ENCODE measurements at places on chromosomes 11 and 22. TPM values are rescaled to one million over a fixed set of nuclear protein-coding genes. Genes with fewer than 3 reads are reported as not detected.

The TSSK2 gene
- polyA plus RNA-seq = not detected

- no peak for DNase-seq
- no peaks in the 10 kb centered on the region for H3K4me1 ChIP-seq
- no peak overlapping the region for H3K27ac ChIP-seq
- no peaks in the 10 kb centered on the region for H3K36me3 ChIP-seq
- no peaks in the 10 kb centered on the region for H3K27me3 ChIP-seq
Observed at GRCh38 chr11:127109796-127110480, 109.4 kb upstream of the KIRREL3 start.

DNA sequence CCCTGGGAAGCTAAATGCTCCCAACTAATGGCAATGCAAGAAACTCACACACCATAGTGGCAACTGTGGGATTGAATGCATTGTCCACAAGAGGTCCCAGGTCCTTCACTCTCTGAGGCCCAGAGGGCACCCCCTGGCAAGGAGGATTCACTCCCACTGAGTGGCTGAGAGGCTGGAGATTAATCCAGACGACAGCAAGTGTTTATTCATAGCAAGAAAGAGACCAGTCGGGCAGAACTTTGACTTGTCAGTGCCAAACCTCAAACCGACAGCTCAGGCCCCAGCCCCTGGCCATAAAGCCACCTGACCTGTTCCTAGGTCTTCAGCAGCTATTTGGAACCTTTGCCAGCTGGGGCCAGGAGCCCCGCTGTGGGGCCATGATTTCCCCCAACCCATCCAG, 54.5 kb upstream of the MPEG1 start:
- H3K4me1 ChIP-seq = peaks cover 18% of the 10 kb centered on the region
- no peaks in the 10 kb centered on the region for H3K27me3 ChIP-seq
- no peaks in the 10 kb centered on the region for H3K36me3 ChIP-seq
- H3K4me3 ChIP-seq = no peak overlapping the region
- no peak for DNase-seq
- no peak overlapping the region for H3K27ac ChIP-seq

DNA sequence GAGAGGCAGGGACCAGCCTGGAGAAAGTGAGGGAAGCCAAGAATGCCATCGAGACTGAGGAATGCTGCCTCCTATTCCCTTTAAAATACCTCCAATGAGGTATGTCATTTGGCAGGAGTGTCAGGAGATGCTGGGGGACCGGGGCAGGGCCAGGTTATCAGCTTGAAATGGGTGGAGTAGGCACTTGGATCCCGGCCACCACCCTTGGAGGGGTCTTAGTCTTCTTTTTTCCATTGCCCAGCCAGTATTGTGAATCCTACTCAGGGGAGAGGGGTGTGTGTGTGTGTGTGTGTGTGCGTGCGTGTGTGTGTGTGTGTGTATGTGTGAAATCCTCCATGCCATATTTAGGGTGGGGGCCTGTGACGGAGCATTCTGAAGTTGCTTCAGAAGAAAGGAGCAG, 116.2 kb downstream of the ZBTB16 start:
- H3K27me3 ChIP-seq = peaks cover 93% of the 10 kb centered on the region
- no peak overlapping the region for H3K4me3 ChIP-seq
- DNase-seq = no peak

DNA sequence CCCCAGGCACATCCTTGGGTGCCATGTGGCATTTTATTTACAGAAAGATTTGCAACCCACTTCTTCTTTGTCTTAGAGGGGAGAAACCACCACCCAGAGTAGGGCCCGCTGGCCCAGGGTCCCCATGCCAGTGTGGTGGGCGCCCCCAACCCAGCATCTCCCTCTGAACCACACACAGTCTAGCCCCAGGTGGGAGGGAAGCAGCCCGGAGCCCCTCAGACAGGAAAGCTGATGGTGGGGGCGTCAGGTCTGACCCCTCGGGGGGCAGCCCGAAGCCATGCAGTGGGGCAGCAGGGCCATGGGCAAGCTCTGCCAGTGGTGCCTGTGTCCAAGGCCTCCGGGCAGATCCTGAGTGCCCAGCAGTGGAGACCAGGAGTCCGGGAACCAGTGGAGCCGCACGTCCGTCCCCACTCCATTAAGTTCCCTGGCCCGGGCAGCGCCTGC, 11.7 kb downstream of the TRPM5 start:
- H3K36me3 ChIP-seq = no peaks in the 10 kb centered on the region
- H3K4me1 ChIP-seq = no peaks in the 10 kb centered on the region
- no peak overlapping the region for H3K27ac ChIP-seq

The OR52I1 gene
- polyA plus RNA-seq = not detected

DNA sequence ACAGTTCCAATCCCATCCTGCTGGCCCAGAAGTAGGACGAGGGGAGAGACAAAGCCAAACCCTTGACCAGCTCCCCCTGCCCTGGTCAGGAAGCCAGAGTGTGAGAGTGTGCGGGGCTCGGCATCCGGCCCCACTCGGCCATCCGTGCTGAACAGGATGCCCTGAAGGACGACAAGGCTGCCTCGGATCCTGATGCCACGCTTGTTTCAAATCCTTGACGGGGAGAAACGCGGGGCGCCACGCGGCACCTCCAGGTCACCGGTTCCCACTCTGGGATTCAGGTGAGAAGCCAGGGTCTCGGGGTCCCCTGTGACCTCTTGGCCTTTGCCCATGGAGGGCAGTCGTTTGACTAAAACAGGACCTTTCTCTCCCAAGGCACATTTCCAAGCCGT, 167.8 kb downstream of the BRD1 start:
- DNase-seq = no peak
- H3K36me3 ChIP-seq = no peaks in the 10 kb centered on the region
- H3K27ac ChIP-seq = no peak overlapping the region

The IGSF9B gene
- 0.36 TPM for polyA plus RNA-seq

The MOGAT2 gene
- polyA plus RNA-seq = not detected

DNA sequence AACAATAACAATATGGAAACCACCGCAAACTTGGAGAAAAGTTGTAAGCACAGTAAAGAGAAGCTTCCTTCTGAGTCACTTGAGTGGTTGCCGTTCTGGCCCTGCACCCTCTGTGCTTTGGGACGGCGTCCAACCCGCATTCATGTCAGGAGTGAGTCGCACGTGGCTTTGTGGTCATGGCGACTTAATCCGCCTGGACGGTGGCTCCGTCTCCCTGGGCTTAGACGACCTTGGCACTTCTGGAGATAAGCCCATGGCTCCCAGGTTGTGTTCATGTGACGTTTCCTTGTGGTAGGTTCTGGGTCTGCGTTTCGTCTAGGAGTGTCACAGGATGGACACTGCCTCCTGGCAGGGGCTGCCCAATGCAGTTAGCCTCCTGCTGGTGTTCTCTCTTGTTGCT, 40.5 kb downstream of the TPCN2 start:
- no peaks in the 10 kb centered on the region for H3K27me3 ChIP-seq
- H3K27ac ChIP-seq = no peak overlapping the region
- H3K36me3 ChIP-seq = peaks cover 7% of the 10 kb centered on the region
- peaks cover 5% of the 10 kb centered on the region for H3K4me1 ChIP-seq

DNA sequence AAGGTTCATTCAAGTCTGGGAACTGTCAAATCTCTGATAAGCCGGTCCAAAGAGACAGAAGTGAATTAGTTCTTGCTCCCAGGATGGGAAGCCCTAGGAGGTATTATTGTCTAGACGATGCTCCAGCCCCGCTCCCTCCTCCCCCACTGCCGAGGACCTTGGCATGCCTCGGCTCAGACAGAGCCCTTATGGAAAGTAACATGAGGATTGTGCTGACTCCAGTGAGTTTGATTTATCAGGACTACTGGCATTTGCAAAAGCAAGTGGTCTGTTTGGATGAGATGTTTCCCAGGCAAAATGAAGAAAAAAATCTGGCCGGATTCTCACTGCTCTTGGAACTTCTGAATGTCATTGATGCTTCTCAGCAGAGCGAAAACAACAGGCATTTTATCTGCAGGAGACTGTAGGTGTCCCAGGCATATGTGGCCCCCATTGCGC, 341.0 kb downstream of the ETS1 start:
- peaks cover 8% of the 10 kb centered on the region for H3K4me1 ChIP-seq
- H3K36me3 ChIP-seq = no peaks in the 10 kb centered on the region
- no peak for DNase-seq

DNA sequence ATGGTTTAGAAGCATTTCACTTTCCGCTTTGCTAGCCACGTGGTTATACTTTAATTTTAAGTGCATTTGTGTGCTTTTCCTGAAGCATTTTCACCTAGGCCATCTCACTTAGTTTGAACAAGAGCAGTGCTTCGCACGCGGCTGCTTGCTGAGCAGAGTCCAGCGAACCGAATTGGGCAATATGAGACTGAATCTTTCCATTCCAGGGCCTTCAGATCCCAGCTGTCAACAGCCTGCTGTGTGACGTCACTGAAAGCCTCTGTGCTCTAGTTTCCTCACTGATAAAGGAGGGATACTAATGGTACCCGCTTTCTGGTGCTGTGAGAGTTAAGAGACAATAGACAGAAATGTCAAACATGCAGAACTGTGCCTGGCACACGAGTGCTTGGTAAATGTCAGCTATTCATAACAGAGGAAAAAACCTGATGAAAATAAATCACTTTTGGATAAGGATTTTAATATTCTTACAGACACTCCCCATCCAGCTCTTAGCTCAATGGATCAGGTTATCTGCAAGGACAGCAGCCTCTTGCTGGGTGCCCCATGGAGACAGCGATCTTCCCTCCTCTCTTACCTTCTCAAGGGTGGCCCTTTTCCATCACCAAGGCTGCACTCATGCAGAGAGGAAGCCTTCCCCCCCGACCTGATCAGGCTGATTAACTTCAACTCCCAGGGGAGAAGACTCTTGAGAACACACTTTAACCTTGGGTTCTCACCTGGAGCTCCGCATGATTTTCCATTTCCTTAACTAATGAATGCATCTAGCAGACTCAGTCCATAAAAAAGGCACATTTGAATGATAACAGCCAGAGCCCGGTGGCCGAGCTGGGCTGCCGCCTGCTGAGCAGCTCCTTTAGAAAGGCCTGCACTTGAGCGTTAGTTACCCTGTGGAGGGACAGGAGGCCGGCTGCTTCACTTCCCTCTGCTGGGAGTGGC, 3.5 kb upstream of the GLB1L3 start:
- H3K27me3 ChIP-seq = no peaks in the 10 kb centered on the region
- peaks cover 1% of the 10 kb centered on the region for H3K36me3 ChIP-seq
- H3K27ac ChIP-seq = no peak overlapping the region
- no peak for DNase-seq
- H3K4me1 ChIP-seq = peaks cover 18% of the 10 kb centered on the region
- H3K4me3 ChIP-seq = no peak overlapping the region

The VPS37C gene
- 8.0 TPM for polyA plus RNA-seq

DNA sequence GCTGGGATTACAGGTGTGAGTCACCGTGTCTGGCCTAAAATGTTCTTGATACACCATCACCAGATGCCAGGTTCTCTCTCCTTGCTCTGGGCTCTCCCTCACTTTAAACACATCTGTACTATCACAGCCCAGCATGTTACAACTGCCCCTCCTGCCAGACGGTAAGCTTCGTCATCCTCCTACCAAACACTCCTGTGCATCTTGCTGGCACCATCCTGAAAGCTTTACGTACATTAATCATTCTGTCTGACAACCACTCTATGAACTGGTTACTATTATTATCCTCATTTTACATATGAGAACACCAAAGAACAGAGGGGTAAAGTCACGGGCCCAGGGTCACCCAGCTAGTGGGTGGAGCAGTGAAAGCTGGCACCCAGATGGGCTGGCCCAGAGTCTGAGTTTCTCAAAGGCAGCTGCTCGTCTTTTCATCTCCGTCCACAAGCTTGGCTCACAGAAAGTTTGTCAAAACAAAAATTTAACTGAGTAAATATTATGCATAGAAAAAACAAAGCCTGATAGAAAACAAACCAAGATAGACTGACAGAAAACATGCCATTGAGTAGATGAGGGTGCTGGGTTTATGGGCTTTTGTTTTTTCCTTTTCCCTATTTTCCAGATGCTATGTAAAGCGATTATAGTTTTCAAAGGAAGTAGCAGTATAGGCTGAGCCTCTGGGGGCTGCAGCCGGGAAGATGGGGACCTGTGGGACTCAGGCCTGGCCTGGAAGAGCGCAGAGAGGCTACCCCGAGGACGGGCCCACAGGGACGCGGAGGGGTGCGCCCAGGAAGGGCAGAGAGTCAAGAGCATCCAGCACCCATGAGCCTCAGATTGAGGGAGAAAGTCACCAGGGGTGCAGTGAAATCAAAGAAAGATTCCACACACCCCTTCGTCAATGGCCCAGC, 9.5 kb downstream of the PLA2G6 start:
- peak overlapping the region; percentile 86 for H3K27ac ChIP-seq
- no peak overlapping the region for H3K4me3 ChIP-seq
- no peaks in the 10 kb centered on the region for H3K27me3 ChIP-seq
- peaks cover 25% of the 10 kb centered on the region for H3K4me1 ChIP-seq
- DNase-seq = peak; percentile 90

DNA sequence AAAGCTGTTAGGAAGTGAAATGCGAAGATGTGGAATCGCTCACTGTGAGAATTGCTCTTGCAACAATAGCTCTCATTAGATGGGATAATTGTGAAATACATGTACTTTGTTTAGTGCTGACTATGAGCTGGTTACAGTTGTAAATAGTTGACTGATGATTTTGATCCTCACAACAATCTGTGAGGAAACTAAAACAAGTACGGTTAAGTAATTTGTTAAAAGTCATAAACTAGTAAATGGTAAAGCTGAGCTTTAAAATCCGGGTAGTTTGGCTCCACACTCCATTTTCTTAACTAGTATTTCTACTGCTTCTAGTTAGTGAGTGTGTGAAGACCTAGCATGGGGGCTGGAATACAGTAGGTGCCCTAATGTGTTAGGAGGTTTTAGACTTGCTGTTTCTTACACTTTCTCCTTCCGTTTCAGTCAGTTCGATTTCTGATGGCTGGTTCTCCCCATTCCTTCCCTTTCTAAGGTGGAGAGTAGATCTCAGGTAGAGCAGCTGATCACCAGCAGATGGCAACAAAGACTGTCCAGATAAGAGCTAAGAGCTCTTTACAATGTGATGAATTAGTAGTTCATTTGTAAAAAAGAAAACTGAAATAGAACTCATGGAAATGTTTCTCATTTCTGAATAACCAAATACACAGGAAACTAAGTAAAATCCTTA, 16.3 kb upstream of the CYP2R1 start:
- H3K36me3 ChIP-seq = no peaks in the 10 kb centered on the region
- H3K4me3 ChIP-seq = no peak overlapping the region
- H3K27me3 ChIP-seq = peaks cover 12% of the 10 kb centered on the region
- no peak for DNase-seq
- H3K27ac ChIP-seq = no peak overlapping the region
- H3K4me1 ChIP-seq = no peaks in the 10 kb centered on the region

- H3K4me3 ChIP-seq = peak overlapping the region; percentile 52
- H3K27ac ChIP-seq = peak overlapping the region; percentile 99
- peaks cover 8% of the 10 kb centered on the region for H3K36me3 ChIP-seq
- H3K4me1 ChIP-seq = peaks cover 73% of the 10 kb centered on the region
- DNase-seq = no peak
- no peaks in the 10 kb centered on the region for H3K27me3 ChIP-seq
Observed at GRCh38 chr11:12087075-12088004, 23.1 kb upstream of the MICAL2 start.

- DNase-seq = no peak
- H3K27ac ChIP-seq = no peak overlapping the region
- no peaks in the 10 kb centered on the region for H3K27me3 ChIP-seq
- no peak overlapping the region for H3K4me3 ChIP-seq
Observed at GRCh38 chr11:127217452-127218274, 217.1 kb upstream of the KIRREL3 start.

The TMEM45B gene
- 2.6 TPM for polyA plus RNA-seq
